ENCODE measurements at places on chromosomes 2 and 18.

- DNase-seq = no peak
Observed at GRCh38 chr2:186820303-186820702, 28.7 kb downstream of the ZSWIM2 start.

DNA sequence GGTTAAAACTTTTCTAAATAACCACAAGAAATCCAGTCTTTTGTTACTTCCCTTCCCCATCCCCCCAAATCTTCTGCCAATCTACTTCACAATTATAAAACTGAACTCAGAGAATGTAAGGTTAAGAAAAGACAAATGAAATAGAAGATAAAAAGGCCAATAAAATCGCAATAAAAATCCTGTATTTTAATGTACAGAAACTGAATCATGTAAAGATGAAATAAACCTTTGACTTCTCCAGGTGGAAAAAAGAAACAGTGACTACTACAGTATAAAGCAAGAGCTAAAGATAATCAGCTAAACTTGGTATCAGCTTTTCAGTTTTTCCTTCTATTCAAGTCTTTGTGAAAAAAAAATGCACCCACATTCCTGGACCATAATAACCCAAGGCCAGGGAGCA is 1.7 kb downstream of the SYT4 start:
- no peak for DNase-seq

GRCh38 chr18:63586966-63587365 is at the start of gene SERPINB13:
Gene SERPINB13 (plus strand): TSS chr18:63587343. CDS start chr18:63588668, 1,325 bp downstream.
- DNase-seq = no peak

GRCh38 chr2:161419638-161420190 is 3.6 kb downstream of the TBR1 start:
- DNase-seq = no peak

DNA sequence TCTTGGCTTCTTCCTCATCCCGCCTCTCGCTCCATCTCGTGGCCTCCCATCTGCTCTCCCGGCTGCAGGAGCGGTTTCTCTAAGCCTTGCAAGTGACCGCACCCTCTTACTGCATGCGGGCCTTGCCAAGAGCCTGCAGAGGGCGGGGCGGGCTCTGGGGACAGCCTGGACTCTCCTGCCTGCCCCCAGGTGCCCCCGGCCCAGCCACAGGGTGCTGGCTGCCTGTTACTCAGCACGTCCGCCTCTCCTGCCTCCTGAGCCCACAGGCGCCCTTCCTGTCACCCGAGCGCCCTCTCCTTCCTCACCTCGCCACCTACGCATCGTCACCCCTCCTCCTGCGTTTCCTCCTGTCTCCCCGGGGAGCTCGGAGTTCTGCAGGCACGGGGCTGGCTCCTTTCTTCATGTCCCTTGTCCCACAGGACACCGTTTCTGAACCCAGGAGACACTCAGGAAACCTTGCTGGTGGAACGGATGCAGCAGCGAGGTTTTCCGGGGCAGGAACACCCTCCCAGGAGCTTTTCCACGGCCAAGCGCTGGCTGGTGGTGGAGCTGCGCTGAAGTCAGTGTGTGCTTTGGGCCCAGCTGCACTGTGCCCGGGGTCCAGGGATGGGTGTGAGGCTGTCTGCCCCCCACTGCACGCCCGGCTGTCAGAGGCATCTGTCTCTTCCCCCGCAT is 28.5 kb downstream of the HPCAL1 start:
- DNase-seq = peak; percentile 59

GRCh38 chr2:216984937-216985336 is 125.1 kb upstream of the TNP1 start:
- no peak for DNase-seq

DNA sequence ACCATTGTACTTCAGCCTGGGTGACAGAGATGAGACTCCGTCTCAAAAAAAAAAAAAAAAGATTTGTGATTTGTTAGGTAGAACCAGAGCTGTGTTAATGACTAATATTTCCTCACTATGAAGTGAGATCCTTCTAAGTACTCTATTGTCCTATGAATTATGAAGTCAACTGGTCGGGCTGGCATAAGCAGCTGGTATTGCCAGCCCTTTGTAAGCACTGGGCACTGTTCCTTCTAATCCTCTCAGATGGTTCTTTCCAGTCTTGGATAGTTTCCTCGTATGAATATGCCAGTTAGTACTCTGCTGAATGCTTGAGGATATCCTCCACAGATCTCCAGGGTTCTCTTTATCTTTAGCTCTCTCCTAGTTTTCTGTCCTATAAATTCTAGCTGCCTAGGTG is 223.1 kb upstream of the SP5 start:
- DNase-seq = no peak

DNA sequence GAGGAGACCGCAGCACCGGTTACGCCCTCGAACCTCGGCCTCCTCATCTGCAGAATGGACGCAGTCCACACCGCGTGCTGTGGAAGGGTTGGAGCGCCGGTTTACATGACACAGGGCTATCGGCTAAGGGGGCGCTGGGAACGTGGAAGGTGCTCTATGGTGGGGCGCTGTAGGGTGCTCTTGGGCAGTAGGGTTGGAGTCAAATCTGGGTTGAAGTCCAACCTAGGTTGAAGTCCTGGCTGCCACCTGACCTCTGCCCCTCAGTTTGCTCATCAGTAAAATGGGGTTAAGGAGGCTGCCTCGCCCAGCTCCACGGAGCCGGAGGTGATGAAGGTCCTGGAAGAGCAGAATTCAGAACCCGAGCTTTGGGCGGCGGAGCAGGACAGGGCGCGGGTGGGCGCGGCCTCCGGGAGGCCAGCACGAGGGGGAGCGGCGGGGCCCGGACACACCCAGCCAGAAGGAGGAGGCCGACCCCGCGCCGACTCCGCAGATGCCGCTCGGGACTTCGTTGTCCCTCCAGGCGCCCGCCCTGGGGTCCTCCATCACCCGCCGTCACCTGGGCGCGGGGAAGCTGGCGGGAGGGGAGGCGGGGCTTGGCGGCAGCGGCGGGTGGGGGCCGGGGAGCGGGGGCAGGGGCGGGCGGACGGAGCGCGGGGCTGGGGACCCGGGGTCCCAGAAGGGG is 558 bp upstream of the GAREM2 start:
- no peak for DNase-seq

DNA sequence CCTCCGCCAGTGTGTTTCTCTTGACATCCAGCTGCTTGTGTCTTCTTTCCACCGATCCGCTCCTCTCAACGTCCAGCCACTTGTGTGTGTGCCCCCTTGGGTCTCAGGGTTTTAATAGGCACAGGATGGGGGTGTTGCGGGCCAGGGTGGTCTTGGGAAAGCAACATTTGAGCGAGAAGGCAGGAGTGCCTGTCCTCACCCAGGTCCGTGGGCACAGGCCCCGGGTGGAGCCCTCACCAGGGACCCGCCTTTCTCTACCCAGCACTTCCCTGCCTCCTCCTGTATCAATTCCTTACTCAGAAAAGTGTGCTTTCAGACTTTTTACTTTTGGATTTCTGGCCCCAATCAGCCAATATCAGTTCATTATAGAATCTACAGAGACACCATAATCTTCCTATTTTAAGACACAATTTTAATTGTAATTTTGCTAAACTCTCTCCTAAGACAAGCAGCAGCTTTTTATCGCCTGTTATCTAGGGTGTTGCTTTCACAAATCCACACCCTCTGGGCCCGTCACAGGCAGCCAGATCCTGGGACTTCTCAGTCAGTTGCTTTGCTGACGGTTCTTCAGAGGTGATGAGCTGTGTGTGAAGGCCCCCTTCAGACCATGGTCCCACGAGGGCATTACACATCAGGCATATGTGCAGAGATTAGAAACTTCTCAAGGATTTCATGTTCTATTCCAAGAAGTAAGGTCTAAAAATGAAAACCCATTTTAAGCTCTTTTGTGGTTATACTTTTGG is 96.0 kb upstream of the FHL2 start:
- DNase-seq = no peak

DNA sequence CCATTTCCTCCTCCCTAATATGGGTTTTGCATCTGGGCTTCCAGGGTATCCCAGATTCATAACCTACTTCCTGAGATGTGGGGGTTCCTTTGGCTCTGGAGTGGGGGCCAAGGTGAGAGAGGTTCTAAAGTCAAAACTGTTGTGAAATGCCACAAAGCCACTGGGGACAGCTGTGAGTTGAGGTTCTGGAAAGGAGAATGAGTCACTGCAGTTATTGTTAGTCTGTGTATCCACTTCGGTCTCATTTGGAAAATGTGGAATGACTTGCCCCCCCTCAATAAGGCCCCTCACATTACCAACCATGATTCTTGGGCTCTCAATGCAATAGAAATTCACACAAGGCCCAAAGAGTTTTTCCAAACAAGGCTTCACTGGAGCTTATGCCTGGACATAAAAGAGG is 51.1 kb upstream of the LGALSL start:
- no peak for DNase-seq

DNA sequence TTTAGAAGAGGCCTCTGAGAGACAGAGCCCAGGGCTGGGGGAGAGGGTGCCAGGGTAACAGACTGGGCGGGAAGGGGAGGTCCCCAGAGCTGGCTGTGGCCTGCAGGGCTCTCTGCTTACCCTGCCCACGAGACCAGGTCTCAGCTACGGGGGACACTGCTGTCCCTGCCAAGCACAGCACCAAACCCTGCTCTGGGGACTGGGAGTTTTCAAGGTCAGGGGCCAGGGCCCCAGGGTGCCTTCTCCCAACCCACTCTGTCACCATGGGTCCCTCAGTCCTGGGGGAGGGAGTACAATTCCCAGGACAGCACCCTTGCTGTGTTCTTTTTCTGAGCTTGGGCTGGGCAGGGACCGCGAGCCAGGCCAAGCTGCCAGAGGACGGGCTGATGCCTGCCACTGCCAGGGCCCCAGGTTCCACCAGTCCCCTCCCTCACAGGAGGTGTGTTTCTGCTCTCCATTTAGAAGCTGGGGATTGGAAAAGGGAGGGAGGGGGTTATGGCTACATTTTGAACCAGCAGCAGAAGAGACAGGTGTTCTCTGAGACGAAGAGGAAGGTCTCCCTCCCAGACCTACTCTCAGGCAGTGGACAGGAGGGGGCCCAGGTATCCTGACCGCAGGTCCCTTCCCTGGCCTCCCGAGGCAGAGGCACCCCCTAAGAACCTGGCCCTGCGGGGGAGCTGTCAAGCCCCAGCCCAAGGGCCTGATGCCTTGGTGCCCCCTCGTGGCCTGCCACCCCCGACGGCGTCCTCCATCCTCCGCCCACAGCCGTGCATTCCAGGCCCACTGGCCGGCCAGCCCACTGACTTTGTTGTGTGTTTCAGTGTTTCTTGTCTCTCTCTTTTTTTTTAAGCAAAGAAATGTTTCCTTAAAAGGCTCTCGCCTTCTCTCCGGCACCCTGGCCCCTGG is 80.4 kb downstream of the TNS1 start:
- no peak for DNase-seq

GRCh38 chr2:58019229-58019628 is 27.4 kb upstream of the VRK2 start:
- DNase-seq = no peak

- no peak for DNase-seq
Observed at GRCh38 chr2:76180676-76181075, 470.0 kb upstream of the GCFC2 start.

GRCh38 chr2:162261032-162261945 is 18.0 kb upstream of the FAP start:
- no peak for DNase-seq

DNA sequence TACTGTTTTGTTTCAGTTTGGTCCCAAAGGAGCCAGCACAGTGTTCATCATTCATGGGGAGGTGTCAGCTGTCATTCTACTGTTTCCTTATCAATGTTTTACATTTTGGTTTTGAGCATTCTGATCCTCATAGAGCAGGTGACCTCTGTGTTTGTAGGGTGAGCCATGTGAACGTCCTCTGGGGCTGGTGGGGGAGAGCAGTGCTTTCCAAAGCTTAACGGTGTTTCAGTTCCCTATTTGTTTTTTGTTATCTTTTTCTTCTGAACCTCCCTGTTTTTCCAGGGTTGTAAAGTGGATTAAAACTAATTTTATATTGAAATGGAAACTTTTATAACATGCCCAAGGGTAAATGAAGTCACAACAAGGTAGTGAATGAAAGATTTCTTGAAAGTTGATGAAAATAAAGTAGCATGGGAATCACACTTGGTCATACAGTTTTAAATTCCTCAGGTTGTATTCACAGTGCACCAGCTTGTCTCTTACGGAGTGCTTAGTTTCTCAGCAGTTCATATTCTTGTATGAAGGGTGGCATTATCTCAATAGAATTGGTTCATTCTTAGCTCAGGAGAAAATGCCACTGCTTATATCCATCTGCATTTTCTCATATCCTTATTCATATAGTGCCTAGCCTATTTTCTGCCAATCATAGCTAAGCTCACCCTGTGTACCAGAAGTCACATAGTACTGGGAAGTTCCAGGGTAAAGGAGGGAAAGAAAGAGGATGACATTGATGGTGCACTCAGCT is 54.5 kb downstream of the MAP4K4 start:
- DNase-seq = no peak

GRCh38 chr2:8036366-8036765 is 645.5 kb upstream of the ID2 start:
- DNase-seq = no peak

All from stimulated activated CD4-positive, alpha-beta T cell treated with anti-CD3 and anti-CD28 coated beads, Interleukin-2, amount 100 ng/mL, for 4 hours (primary cell).